ENCODE measurements at places on chromosomes 13 and 19.
A peak's percentile ranks its signal among the peaks of the same experiment; 100 is the strongest.

DNA sequence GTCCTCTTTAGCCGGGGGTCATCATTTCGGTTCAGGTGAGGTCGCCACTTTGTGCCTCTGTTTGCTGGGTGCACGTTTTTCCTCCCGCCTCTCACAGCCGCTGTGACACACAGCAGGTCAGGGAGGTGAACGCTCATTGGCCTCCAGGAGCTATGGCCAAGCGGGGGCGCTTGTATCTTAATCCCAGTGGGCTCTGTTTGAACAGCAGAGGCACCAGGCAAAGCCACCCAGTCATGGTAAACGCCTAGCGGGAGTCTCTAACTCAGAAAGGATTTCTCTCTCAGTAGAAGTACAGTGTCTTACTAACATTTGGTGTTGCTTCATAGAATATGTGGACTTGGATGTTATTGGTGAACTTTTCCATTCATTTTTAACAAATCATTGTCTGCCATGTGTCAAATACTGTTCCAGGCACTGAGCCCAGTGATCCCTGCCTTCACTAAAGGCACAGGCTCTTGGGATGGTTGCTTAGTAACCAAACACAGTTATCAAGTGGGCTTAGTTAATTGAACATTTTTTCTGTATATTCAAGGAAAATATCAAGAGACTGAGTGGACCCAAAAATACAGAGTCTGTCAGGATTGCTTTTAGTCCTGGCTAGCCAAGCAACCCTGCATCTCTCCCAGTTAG lies 186.7 kb downstream of the STK24 start:
- no peak for DNase-seq

- no peak for DNase-seq
These were observed 47.2 kb downstream of the C13orf42 start for GRCh38 chr13:51063909-51064308.

DNA sequence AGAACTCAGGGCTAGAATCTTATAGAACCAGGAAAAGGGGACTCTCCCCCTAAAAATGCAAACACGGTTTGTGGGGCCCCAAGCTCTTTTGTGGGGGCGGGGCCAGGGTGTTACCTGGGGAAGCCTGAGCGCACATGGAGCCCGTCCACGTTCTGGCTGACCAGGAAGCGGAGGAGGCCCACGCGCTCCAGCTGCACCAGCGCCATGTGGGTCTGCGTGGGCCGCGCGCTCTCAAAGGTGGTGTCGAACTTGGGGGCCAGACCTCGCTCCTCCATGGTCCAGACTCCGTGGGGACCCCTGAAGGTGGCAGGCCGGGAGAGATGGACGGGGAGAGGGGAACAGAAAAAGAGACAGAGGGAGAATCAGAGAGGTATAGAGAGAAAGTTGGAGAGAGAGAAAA lies 3.4 kb downstream of the SIRT6 start:
- DNase-seq = no peak

- DNase-seq = no peak
These were observed 7.6 kb upstream of the ALOX5AP start for GRCh38 chr13:30727491-30728355.

DNA sequence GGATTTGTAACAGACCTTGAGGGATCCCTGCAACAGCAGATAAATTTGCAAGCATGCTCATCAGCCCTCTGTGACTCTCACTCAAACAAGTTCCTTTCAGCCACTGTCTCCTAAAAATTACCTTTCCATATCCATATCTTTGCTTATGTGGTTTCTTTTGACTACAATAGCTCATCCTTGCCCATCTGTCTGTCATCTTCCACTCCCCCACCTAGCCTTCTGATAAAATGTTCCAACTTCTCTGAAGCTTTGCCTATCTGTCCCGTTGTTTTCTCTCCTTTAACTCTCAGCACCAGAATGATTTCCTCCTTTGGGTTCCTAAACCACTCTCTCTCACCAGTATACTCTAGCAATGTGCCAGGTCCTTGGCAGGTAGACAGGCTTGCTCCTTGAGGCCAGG lies 194.5 kb downstream of the VWA8 start:
- DNase-seq = no peak

DNA sequence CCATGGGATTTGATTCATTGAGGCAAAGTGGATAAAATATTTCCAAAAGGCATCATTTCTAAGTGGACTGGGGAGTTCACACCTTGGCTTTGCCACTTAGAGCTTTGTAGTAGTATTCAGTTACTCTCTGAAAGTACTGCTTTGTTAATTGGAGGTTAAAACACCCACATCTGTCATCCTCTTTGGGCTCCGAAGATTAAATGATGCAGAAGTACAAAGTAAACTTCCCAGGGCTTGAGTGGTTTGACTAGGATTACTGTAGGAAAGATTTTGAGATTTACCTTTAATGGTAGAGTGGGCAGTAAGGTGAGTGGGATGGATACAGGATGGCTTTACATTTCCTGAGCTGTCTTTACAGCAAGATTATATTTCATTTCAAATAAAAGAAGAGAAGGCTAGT lies 42.4 kb downstream of the WASF3 start:
- no peak for DNase-seq

DNA sequence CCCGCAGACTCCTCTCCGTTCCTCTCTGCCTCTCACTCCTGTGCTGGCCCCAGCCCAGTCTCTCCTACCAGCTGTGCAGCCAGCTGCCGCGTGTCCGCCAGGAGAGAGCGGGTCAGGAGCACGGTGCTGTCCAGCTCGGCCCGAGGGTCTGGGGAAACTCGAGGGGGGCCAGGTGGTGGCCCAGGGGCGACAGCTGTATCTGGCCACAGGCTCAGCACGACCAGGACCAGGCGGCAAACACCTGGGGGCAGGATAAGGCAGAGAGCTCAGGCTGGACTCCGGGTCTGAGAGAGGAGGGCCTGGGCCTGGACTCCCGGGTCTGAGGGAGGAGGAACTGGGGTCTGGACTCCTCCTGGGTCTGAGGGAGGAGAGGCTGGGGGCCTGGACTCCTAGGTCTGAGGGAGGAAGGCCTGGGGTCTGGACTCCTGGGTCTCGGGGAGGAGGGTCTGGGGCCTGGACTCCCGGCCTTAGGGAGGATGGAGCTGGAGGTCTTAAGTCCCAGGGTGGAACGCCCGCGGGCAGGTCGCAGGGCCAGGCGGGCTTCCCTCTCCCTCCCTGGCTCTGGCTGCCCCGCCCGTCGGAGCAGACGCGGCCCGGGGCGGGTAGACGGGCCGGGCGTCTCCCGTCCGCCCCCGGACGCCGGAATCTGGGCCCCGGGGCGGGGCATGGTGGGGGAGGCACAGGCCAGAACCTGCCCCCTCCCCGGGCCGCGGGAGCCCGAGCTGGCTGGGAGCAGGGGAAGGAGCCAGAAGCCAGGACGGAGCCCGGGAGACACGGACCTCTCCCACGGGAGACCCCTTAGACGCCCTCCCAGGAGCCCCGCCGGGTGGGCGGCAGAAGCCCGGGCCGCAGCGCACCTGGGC lies 1.3 kb downstream of the IL11 start:
- DNase-seq = peak; percentile 69

DNA sequence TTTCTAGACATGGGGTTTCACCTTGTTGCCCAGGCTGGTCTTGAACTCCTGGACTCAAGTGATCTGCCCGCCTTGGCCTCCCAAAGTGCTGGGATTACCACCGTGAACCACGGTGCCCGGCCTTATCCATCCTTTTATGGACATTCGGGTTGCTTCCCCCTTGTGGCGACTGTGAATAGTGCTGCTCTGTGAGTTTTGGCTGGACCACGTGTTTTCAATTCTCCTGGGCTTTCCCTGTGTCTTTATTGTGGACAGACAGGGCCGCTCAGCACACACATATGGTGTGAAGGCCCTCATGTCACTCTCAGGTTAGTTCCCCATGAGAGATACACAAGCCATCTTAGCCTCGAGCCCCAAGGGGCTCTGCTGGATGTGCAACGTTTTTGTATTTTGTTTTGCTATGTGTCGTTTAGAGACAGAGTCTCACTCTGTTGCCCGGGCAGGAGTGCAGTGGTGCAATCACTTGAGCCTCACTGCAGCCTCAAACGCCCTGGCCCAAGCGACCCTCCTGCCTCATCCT lies 40.5 kb downstream of the MAU2 start:
- peak; percentile 81 for DNase-seq

DNA sequence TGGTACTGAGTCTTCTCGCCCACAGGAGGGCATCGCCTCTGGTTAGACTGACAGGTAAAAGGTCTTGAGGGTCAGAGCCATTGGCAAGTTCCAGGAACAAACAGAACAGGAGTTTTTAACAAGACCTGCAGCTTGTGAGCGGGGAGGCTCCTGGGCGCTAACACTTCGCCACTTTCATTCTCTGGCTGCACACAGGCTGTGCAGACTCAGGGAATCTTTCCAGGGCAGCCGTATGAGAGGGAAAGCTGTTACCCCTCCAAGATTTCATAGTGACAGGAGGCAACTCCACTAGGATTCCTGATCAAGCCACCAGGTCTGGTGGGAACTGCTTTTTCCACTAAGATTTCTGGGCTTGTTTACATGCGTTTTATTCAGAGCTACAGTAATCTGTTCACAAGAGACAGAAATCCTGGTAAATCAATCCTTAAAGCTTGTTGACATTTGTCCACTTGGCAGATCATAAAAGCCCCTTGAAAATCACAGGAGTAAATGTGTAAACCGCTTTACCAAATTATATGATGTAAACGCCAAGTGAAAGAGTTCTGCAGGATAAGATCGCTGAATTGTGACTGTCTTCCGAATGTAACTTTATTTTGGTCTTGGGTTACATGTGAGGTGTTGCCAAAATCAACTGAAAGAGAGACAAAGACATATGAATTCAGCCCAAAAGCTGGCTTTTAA lies 190.6 kb downstream of the MZT1 start:
- DNase-seq = no peak

GRCh38 chr19:31099515-31100205 lies 249.6 kb downstream of the TSHZ3 start:
- DNase-seq = no peak

DNA sequence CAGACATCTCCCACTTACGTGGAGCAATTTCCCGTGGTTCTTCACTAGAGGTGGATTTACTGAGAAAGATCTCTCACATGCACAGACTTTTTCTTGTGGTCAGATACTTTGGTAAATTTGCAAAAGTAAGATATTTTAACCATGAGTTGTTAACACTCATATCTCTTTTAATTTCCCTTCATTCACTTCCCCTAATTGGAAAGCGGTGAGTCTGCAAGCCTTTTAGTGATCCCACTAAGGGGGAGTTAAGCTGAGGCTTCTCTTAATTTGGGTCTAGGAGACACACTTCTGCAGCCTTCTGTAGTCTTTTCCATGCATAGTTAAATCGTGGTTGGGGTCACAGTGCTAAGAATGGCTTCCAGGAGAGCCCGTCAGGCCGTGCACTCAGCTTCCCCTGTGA lies 30.7 kb upstream of the SERPINE3 start:
- DNase-seq = no peak

GRCh38 chr19:4059891-4060620 lies 6.6 kb downstream of the ZBTB7A start:
- DNase-seq = no peak

GRCh38 chr19:47280183-47280797 lies 5.6 kb downstream of the INAFM1 start:
- no peak for DNase-seq

Measured in GM20000 (cell line).